D341Med (cell line): ENCODE measurements at places on chromosomes 6 and 20.

GRCh38 chr6:31797588-31797987 lies 2.0 kb upstream of the VARS1 start:
- DNase-seq = no peak

GRCh38 chr6:16092140-16092539 lies 36.7 kb upstream of the MYLIP start:
- no peak for DNase-seq

DNA sequence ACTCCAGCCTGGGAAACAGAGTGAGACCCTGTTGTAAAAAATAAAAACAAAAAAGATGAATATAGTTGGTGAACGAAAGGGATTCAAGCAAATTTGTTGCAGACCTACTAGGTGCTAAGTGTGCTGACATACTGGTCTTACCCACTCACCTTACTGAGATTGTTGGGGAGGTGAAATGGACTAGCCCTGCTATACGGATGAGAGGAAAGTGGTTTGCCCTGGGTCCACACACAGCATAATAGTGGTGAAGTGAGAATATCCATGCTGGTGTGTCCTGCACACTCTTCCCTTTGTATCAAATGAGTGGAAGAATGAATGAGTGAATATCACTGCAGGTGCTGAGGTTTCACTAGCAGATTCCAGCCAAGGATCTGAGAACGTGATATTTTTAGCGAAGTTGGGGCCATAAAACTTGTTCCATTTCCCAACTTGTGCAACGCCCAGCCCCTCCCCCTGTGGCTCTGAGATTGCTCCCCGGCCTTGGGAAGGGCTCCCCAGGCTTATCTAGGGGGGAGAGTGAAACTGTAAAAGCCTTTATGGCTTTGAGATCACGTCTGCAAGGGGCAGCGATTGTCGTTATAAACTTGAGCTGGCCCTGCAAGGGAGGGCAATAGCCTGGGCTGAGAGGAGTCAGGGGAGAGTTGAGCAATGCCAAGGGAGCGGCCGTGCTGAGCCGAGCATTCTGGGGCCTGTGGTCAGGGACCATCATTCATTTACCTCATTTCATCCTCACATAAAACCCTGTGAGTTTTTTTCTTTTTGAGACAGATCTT lies 33.2 kb upstream of the TTPAL start:
- DNase-seq = no peak

- DNase-seq = no peak
Measured at GRCh38 chr20:38271608-38272120, 11.1 kb upstream of the KIAA1755 start.

GRCh38 chr6:14487625-14488024 lies 370.1 kb downstream of the CD83 start:
- no peak for DNase-seq

- no peak for DNase-seq
Measured at GRCh38 chr20:45355209-45356084, 7.2 kb upstream of the SDC4 start.

- no peak for DNase-seq
Measured at GRCh38 chr20:4040283-4041179, 25.2 kb upstream of the RNF24 start.
